ENCODE measurements at places on chromosomes 1 and 21. TPM values are rescaled to one million over a fixed set of nuclear protein-coding genes. Genes with fewer than 3 reads are reported as not detected.

- DNase-seq: no peak
These were observed 31.6 kb downstream of the UTS2 start for GRCh38 chr1:7821282-7821681.

DNA sequence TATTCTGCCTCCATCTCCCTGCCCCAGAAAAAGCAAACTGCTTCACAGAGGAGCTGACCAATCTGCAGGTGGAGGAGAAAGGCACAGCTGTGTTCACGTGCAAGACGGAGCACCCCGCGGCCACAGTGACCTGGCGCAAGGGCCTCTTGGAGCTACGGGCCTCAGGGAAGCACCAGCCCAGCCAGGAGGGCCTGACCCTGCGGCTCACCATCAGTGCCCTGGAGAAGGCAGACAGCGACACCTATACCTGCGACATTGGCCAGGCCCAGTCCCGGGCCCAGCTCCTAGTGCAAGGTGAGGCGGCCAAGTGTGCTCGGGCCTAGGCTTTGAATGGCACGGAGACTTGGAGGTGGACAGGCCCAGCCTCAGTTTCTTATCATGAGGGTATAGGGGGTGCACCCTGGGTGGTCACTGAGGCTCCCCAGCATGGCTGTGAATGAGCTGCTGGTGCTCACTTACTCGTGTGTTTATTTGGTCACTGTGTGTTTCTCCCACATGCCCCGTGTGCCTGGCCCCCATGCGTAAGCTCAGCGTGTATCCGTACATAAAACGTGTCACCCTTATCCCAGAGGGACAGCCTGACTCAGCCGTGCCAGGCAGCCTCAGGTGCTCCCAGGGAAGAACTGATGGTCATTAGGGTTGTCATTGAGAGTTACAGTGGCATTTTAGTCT lies 75.8 kb downstream of the OBSCN start:
- DNase-seq: no peak

DNA sequence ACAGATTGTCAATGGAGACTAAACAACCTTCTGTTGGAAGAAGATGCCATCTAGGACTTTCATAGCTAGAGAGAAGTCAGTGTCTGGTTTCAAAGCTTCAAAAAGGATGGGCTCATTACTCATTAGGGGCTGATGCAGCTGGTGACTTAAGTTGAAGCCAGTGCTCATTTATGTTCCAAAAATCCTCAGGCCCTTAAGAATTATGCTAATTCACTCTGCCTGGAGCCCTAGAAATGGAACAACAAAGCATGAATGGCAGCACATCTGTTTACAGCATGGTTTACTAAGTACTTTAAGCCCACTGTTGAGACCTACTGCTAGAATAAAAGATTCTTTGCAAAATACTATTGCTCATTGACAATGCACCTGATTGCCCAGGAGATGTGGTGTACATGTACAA lies 63.7 kb downstream of the TTC3 start:
- no peak for DNase-seq

GRCh38 chr1:49213301-49213700 lies 436.6 kb upstream of the BEND5 start:
- no peak for DNase-seq

Gene RGS8
- not detected for total RNA-seq

GRCh38 chr1:173393659-173394000 lies 83.5 kb upstream of the PRDX6 start:
- DNase-seq: no peak

DNA sequence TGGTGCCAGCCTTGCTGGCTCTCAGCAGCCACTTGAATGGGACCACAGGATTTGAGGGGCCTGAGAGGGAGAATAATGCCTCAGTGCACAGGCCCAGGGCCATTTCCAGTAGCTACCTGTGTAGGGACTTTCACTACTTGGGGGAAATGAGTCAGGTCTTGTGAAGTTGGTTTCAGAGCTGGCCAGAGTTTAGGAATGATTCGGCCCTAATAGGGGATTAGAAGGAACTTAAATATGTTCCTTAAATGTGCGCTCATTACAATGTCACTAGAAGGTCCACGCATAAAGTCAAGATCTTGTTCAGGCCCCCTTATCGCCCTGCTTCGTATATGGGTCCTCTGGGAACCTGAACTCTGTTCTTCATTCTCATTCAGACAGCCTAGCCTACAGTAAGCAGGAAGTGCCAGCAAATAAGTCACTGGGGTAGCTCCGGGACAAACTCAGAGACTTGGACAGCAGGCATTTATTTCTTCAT lies 5.6 kb upstream of the AKR1A1 start:
- DNase-seq: peak; percentile 24

DNA sequence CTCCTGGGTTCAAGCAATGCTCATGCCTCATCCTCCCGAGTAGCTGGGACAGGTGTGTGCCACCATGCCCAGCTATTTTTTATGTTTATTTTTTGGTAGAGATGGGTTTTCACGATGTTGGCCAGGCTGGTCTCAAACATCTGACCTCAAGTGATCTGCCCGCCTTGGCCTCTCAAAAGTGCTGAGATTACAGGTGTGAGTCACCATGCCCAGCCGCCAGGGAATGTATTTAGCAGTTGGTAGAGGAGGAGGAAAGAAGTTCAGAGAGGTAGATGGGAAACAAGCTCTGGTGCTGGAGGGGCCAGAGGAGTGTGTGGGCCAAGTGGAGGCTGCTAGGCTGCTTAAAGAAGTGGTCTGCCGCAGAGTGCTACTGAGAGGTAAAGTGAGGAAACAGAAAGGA lies 6.0 kb downstream of the DOP1B start:
- DNase-seq: peak; percentile 82

- DNase-seq: no peak
These were observed 86.5 kb upstream of the IFFO2 start for GRCh38 chr1:19042675-19043578.

DNA sequence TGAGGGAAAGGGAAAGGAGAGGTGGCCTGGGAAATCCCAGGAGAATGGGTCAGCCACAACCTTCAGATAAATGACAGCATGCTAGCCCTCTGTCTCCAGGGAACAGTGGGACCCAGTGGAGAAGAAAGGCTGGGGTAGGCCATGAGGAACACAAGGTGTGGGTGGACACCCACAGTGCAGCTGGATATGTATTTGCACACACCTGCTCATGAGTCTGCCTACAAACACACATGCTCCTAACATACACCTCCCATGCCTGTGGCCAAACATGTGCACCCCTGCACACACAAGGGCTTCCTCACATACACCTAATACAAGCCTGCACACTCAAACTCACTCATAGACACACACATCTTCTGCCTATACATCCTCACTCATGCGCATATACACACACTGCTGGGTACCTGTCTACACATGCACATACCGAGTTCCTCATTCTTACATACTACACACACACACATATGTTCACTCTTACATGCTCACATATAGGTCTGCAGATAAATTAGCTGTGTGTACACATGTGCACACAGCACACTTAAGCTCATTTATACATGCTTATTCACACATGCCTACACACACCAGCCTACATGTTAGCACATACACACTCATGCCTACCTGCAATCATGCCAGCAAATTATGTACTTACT lies 3.6 kb downstream of the C1orf216 start:
- DNase-seq: no peak

Gene NUAK2
- 6.7 TPM for total RNA-seq

- no peak for DNase-seq
These were observed 4.2 kb downstream of the S100A6 start for GRCh38 chr1:153531638-153532037.

Gene GNG5
- total RNA-seq: 313 TPM

GRCh38 chr1:183673605-183674323 lies 20.6 kb upstream of the APOBEC4 start:
- no peak for DNase-seq

Gene ITLN1
- total RNA-seq: not detected

DNA sequence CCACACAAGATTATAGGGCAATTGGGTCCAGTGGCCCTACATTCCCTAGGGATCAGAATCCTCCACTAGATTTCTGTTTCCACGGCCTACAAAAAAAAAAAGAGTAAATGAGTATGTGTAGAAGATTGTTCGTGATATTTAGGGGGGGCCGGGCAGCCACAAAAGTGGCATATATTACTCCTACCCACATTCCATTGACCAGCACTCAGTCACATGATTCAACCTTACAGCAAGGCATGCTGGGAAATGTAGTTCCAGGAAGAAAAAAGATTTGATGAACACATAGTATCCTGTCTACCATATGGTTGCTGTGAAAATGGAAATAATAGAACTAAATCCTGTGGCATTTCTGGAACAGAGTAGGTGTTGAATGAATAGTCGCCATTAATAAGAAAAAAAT lies 43.4 kb upstream of the GJB5 start:
- DNase-seq: no peak

Gene BCL2L15
- total RNA-seq: not detected

- DNase-seq: no peak
These were observed 109.8 kb downstream of the TOMM20 start for GRCh38 chr1:235018720-235019444.

Gene PTPN22
- total RNA-seq: 1.7 TPM

DNA sequence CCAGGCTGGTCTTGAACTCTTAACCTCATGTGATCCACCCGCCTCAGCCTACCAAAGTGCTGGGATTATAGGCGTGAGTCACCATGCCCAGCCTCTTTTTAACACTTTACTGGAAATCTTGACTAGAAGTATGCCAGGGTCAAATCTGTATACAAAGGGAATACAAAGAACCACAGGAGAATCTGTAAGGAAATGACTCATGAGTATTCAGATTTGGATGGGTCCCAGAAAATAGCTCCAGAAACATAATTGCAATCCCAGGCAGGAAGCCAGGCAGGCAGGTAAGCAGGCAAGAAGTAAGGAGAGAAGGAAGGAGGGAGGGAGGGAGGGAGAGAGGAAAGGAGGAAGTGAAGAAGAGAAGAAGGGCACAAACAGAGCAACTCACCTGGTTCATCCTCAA lies 22.8 kb upstream of the TIAM1 start:
- DNase-seq: peak; percentile 94

GRCh38 chr1:176501599-176501998 lies 38.6 kb downstream of the PAPPA2 start:
- DNase-seq: no peak

Gene LAPTM5
- total RNA-seq: 3.4 TPM

Gene NHLH2
- not detected for total RNA-seq

DNA sequence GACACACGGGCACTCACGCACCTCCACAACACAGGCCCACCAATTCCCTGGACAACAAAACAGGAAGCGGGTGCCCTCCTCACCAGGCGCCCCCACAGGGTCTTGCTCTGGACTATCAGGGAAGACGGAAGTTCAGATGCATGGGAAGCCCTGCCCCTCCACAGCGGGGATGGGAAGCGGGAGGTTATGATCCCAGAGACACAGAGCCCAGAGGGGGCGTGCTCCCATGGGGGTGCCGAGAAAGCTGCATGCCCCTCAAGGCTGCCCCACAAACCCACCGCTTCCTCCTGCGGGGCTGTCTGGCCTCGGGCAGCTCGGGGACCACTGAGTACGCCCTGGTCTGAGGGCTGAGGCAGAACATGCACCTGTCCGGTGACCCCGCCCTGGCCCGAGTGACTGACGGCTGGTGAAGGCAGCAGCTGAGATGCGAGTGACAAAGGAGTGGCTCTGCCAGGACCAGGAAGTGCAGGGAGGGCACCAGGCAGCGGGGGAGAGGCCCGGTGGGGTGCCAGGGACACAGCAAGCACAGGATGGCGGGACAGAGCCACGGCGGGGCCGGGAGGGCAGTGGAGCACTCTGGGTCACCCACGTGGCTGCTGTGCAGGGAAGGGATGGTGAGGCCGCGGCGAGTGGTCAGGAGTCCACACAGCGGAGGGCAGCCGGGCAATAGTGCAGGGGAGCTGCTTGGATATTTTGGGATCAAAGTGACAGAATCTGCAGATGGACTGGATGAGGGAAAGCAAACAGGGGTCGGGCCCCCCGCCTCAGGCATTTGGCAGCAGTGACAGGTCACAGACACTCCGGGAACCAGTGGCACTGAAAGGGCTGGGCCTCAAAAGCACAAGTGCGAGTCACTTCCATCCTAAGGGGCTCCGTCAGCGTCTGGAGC lies 18.6 kb downstream of the NADK start:
- no peak for DNase-seq

DNA sequence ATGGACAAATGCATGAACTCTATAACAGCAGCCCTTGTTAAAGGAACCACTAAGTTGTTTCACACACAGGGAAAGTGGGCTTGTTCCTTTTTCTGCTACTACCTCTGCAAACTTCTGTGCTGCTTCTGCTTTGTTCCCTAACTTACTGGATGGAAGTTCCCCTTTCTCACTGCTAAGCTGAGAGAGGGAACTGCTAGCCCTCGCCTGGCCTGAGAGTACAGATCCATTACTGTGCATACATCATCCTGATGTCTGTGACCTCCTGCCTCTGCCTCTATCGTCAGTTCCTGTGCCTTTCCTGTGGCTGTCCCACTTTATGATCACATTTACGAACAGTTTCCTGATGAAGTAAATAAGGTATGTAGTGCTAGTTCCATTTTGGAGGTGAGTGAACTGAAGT lies 3.5 kb downstream of the GNAT2 start:
- DNase-seq: no peak

Gene SPRR2F
- not detected for total RNA-seq

Gene KIF14
- 19.3 TPM for total RNA-seq

Gene LORICRIN
- total RNA-seq: not detected
